Stimulated activated CD4-positive, alpha-beta T cell treated with anti-CD3 and anti-CD28 coated beads, Interleukin-1b, Interleukin-23, amount 100 ng/mL, for 24 hours (primary cell): ENCODE measurements at places on chromosomes 3 and 15.

DNA sequence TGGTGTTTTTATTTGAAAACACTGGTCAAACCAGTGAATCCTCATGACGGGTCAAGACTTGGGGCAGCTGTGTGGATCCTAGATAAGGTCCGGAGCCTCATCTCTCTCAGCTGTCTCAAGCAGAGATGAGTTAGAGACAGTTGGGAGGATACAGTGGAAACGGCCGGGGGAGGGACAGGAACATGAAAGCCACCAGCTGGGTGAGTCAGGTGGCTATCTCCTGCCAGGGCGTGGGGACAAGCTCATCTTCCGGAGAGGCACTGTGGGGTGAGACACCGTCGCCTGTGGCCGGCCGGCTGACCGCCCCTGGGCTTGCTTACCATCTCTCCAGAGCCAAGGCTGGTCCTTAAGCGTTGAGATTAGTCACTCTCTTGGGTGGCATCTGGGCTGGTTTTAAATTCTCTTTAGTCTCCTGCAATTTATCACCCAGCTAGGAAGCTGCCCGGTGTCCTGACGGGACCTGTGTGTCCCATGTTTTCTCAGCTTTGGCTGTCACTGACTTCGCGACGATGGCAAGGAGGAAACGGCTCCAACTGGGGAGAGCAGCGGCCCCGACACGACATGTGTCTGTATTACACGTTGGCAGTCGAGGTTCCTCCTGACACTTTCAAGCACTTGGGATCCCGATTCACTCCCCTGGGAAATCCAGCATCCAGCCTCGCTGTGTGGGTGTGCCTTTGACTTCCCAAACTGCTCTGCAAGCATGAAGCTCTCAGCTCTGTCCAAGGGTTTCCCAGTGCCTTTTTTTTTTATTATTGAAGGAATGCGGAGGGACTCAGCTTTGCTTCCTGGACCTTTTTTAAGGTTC, 7.5 kb downstream of the ST8SIA2 start:
- DNase-seq = no peak

DNA sequence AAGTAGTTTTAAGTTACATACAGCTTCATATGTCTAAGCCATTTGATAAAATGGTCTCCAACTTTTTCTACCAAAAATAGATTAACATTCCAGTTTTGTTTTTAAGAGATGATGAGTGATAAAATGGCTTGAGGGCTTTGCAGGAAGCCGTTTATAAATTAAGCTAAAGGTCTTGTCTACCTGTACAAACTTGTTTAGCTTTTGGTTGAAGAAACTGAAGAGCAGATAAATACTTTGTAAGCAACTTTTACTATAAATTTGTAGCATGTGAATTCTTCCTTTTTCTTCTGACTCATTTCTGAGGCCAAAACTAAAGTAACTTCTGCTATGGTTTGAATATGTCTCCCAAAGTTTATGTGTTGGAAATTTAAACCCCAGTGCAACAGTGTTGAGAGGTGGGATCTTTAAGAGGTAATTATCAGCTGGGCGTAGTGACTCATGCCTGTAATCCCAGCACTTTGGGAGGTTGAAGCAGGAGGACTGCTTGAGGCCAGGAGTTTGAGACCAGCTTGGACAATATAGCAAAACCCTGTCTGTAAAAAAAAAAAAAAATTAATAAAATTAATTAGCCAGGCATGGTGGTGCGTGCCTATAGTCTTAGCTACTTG, 8.2 kb upstream of the NEDD4 start:
- DNase-seq = no peak

DNA sequence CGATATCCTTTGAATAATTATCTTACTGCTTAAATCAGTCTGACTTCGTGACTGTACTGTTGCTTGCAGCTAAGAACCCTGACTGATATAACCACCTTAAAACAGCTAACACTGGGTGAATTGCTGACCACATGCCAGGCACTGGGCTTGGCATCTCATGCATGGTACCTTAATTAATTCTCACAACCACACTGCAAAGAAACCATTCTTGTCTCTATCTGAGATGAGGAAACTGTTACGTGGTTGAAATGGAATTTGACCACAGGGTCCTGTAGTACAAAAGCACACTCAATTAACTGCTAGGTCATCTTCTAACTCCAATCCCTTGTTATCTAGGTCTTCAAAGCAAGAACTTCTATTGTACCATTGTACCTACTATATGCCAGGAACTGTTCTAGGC, 92.7 kb upstream of the PRICKLE2 start:
- no peak for DNase-seq

- DNase-seq = no peak
Observed at GRCh38 chr3:126100269-126100633, 16.3 kb upstream of the SLC41A3 start.

DNA sequence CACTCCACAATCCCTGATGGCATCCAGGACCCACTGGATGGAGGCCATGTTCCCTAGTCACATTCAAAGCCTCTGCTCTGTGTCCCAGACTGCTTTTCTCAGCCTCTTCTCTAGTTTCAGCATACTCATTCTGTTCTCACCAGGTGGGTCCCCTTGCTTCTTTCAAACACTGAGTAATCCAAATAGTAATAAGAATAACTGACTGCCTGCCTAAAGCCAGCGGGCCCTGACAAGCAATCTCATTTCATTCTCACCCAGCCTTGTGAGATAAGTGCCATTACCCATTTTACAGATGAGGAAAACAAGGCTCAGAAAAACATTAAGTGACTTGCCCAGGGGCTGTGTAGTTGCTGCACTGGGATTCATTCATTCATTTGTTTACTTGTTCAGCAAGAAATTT, 25.4 kb downstream of the MAPKAPK3 start:
- no peak for DNase-seq

DNA sequence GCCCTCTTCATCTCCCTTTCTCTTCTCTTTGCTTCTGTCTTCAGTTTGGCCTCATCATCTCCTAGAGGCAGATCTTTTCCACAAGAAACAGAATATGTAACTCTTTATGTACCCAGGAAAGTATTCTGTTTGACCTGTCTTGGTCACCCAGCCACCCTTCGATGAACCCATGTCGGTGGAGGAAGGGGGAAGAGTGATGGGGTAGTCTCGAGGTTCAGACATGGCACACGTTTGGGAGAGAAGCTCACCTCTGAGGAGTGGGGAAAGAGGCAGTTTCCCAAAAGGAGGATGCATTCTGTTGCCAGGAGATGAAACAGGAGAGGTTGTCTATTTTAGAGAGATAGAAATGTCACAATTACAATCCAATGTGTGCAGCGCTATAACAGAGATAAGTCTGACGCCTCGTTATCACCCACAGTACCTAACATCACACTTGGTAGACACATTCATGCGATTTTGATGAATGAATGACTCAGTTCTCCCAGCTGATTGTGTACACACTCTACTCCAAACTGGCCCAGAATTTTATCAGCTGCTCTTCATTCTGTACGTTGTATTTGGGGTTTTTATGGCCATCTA, 722 bp upstream of the CCDC50 start:
- DNase-seq = no peak

GRCh38 chr3:31472479-31473390, 60.0 kb upstream of the STT3B start:
- DNase-seq = peak; percentile 7

DNA sequence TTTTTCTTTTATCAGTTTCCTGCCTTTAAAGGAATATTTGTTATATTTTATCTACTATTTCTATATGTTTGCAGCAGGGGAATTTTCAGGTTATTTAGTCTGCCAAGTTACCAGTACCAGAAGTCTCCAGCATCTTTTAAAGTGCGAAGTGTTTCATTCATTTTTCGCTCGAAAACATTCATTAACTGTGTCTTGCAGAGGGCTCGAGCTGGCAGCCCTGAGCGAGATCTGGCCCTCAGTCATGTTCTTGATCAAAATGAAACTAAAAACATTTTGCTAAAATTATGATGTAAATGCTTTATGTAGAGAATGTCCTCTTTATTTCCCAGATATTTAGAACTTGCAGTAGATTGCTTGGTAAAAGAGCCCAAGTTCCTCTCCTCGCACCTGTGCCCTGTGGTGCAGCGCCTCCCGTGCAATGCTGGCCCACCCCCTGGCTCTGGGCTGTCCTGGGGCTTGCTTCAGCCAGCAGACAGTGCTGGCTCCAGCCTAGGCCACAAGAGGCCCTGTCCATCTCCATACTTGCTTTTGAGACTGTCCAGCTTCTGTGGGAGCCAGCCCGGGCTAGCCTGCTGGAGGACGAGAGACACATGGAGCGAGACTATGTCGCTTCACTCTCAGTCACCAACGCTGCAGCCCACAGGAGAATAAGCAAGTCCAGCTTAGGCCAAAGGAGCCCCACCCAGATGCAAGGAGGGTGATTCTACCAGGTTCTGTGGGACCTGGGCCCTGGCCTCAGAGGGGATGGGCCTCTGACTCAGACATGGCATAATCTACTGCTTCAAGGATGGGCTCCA, 71.9 kb upstream of the PRR23E start:
- DNase-seq = no peak

DNA sequence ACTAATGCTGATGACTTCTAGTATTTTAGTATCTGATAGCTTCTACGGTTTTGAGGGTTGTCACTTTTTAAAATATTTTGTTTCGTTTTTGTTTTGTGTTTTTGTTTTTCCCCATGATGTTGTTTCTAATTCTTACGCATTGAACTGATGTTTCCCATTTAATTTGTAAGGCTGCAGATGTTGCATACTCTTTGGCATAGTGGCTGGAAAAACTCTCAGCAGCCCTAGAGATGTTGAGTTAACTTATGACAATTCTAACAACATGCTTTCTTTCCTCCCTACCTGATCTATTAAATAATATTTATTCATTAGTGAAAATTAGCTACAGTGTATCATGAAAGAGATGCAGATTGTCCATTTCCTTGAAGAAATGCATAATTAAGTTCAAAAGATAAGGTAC, 559.3 kb upstream of the GRM7 start:
- DNase-seq = no peak

GRCh38 chr3:72523429-72524151, 324.7 kb downstream of the SHQ1 start:
- no peak for DNase-seq

DNA sequence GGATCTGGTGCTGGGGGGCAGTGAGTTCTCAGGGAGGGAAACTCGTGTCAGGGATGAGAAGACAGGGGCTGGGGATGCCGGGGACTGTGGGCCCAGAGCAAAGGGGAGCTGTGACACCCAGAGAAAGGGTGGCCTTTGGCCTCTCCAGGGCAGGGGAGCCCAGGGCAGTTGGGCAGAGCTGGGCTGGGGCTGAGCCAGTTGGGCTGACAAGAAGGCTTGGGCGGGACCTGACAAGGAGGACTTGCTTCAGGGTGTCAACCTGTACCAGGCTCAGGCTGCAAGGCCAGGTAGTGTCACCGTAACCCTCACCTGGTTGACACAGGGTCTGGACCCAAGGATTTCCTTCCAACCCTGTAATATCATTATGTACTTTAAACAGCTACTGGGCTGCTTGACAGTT, 13.2 kb upstream of the ANPEP start:
- no peak for DNase-seq

GRCh38 chr3:154275292-154275691, 49.0 kb downstream of the DHX36 start:
- no peak for DNase-seq

DNA sequence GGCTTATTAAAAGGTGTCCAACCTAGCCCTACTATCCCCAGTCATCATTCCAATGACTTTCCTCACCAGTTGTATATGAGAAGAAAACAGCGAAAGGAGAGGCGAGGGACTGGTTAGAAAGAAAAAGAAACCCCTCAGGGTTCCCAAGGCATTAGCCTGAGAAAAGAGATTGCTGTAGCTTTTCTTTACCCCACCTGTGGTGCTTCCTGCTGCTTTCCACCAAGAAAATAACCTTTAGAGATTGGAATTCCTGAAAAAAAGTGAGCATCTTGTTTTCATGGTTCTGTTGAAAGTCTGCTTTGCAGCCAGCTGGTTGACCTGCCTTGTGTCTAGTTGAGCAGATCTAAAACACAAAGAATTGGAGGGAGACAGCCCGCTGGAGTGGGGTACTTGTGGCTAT, 196.4 kb downstream of the CADPS start:
- no peak for DNase-seq

DNA sequence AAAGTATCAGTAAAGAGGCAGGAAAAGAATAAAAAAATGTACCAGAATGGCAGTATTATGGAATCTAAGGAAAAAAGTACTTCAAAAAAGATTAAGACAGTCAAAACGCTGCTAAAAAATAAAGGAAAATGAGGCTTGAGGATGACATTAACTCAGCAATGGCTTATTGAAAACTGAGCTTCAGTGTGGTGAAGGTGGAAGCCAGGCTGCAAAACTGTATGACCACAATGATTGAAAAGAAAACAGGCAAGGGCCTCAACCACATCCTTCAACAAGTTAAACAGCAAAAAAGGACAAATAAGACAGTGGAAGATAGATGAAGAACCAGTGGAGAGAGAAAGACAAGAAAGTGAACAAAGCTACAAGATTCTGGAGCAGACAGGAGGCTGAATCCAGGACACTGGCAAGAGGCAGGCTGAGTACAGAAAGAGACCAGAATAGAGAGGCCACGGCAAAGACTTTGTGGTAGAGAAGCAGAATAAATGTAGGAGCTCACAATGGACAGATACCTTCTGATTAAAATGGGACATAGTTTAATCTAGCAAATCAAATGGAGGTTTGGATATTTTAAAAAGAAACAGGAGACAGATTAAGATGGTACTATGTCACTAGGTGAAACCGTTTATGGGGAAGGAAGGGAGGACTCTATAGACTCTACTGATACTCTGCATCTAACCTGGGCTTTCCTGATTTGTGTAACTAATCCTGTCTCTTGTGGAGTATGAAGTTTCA, 86.1 kb downstream of the TJP1 start:
- no peak for DNase-seq

GRCh38 chr3:43923104-43923882, 232.6 kb downstream of the ABHD5 start:
- DNase-seq = no peak

DNA sequence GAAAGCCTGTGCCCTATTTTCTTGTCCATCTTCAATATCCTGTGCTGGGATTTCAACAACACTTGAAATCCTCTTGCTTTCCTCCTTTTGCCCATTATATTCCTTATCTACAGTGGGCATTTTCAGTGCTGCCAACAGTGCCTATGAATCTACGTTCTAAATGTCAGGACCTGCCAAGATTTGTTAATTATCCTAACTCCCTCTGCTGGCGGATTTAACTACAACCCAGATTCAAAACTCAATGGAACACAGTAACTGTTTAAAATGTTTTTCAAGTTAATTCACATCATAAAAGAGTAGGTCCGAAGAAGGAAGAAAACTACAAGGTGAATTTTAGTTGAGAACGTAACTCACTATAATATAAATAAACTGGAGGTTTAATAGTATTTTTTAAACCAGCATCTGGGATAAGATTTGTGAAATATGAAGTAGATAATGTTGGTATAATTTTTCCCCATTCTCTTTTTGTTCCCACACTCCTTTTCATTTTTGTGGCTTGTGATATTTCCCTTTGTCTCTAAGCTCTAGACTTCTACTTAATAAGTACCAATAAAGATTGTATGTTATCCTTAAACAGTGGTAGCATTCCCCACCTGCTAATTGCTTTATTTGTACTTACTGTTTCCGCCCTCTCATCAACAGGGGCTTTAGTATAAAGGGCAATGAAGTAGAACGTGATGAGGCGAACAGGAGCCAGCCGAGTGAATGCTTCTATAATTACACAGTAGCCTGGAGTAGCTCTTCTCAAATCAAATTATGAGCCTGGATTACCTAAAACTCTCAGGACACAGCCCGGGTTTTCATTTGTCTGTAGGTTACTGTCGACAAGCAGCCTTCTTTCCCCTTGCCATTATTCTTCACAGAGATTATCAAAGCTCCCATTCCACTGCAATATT, 302.5 kb upstream of the ATP11B start:
- no peak for DNase-seq
